ENCODE measurements at places on chromosomes 6 and 20. TPM values are rescaled to one million over a fixed set of nuclear protein-coding genes. Genes with fewer than 3 reads are reported as not detected.
A peak's percentile ranks its signal among the peaks of the same experiment; 100 is the strongest.

DNA sequence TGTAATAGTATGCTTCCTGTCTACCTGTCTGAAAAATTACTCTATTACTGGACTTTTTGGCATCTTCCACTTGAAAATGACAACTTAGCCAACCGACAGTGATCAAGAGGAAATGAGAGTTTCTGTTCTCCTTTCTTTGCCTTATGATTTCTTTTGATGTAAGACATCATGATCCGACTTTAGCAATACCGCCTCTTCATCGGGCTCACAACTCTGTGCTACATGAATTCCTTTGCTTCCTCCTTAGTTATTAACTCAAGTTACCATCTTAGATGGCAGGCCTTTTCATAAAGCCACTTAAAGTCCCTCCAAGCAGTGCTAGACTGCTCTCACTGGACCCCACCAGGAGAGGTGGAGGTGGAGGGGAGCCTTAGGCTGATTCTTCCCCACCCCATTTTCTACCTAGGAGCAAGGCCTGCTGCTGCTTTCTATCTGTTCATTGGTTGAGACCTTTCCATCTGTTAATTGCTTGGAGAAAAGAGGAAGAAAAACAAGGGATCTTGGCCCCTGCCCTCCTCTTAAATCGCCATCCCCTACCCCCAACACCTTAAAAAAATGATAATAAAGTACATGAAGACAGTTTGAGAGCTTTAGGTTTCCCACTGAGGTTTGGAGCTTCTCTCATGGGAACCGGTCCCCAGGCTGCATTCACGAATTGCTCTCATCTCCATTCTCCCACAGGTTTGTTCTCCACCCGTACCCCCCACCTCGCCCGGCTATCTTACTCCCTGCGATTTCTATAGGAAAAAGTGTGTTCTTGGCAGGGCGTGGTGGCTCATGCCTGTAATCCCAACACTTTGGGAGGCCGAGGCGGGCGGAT lies 21.6 kb upstream of the MCM3 start:
- no peak for DNase-seq
- no peak overlapping the region for H3K4me3 ChIP-seq
- H3K27ac ChIP-seq: peak overlapping the region; percentile 62
- no peaks in the 10 kb centered on the region for H3K27me3 ChIP-seq
- no peaks in the 10 kb centered on the region for H3K36me3 ChIP-seq

- H3K4me3 ChIP-seq: no peak overlapping the region
- H3K4me1 ChIP-seq: no peaks in the 10 kb centered on the region
- H3K36me3 ChIP-seq: no peaks in the 10 kb centered on the region
- no peaks in the 10 kb centered on the region for H3K27me3 ChIP-seq
Observed at GRCh38 chr6:4983322-4983721, 20.5 kb downstream of the RPP40 start.

- peaks cover 30% of the 10 kb centered on the region for H3K27me3 ChIP-seq
- no peak for DNase-seq
- H3K27ac ChIP-seq: no peak overlapping the region
- H3K4me3 ChIP-seq: peak overlapping the region; percentile 40
- H3K36me3 ChIP-seq: no peaks in the 10 kb centered on the region
Observed at GRCh38 chr20:51800060-51800871, 2.1 kb downstream of the SALL4 start.

DNA sequence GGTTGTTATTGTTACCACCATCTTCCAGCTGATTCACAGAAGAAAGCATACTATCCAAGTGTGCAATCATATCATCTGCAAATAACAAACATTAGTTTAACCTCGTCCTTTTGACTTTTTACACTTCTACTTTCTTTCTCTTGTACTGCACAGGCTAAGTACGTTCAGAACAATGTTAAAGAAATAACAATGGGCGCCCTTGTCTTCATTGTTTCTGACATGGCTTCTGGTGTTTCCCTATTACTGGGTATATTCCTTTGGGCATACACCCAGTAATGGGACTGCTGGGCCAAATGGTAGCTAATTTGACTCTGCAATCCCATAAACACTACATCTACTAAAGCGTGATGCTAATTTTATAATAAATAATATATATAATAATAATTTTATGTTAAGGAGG lies 146.7 kb downstream of the GJA10 start:
- no peak overlapping the region for H3K27ac ChIP-seq
- no peaks in the 10 kb centered on the region for H3K27me3 ChIP-seq
- no peaks in the 10 kb centered on the region for H3K4me1 ChIP-seq
- no peak for DNase-seq
- H3K4me3 ChIP-seq: no peak overlapping the region

- peaks cover 4% of the 10 kb centered on the region for H3K27me3 ChIP-seq
- no peak for DNase-seq
- no peak overlapping the region for H3K27ac ChIP-seq
- H3K4me3 ChIP-seq: no peak overlapping the region
- H3K36me3 ChIP-seq: no peaks in the 10 kb centered on the region
- peaks cover 40% of the 10 kb centered on the region for H3K4me1 ChIP-seq
Observed at GRCh38 chr6:43271944-43272343, 26.1 kb upstream of the SLC22A7 start.

GRCh38 chr6:138815221-138815620 lies 19.3 kb downstream of the ECT2L start:
- no peak overlapping the region for H3K27ac ChIP-seq
- H3K36me3 ChIP-seq: no peaks in the 10 kb centered on the region
- DNase-seq: no peak
- no peaks in the 10 kb centered on the region for H3K27me3 ChIP-seq
- H3K4me3 ChIP-seq: no peak overlapping the region

DNA sequence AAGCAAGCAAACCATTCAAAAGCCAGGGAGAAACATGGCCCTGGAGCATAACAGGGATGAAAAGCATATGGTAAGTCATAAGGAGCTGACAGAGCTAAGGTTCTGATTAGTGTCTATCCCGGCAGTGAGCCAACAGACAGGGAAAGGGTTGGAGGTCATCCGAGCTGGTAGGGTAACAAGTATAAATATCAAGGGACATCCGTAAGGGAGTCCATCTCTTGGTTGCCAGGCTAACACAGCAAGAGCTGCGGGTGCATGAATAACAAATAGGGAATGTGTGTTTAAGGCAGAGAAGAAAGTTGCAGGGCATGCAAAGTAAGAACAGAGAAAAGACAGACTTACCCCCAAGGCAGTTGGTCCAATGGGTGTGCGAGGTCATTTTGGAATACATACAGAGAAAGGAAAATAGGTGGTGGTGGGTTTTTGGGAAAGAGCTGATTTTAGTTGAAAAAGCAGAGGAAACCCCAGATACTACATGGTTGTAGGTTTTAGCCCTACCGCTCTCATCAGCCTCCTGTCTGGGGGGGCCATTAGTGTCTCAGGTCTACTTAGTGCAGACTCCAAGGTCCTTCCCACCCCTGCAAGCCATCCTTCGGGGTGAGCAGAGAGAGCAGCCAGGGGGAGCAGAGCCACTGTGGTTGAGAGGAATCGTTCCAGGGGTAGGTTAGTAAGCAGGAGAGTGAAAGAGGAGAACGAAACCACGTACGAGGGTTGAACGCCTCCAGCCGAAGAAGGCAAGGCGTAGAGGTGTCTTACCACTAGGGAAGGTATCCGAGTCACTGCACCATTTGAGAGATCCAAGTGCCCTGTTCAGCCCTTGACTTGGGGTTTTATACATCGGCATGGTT lies at the start of gene ERVFRD-1:
Gene ERVFRD-1 (minus strand): TSS at position 805 of the 848 bp plus-strand sequence. CDS start 6,415 bp downstream, outside the sequence.
- no peak within 1 kb of the TSS for H3K27ac ChIP-seq
- H3K27me3 ChIP-seq: no peaks in the 10 kb centered on the region
- H3K36me3 ChIP-seq: no peaks in the 10 kb centered on the region
- DNase-seq: peak; percentile 87
- H3K4me3 ChIP-seq: no peak within 1 kb of the TSS

DNA sequence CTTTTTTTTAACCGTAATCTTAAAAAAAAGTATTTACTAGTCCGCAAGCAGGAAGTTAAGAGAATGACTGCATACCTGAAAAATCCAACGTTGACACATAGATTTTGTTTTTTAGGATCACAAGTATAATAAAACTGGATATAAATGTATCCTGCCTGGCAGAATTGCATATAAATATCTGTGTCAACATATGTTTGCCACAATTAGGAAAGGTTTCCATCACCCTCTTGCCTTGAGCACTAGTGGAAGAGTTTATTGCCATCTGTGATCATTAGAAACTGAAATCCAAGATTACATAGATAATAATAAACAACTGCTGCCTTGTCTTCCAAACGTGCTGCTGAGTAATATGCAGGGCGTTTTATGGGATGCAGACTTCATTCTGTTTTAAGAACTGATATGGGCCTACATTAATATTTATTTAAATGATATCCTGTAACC lies 27.9 kb downstream of the PLEKHG1 start:
- H3K27ac ChIP-seq: no peak overlapping the region
- H3K36me3 ChIP-seq: no peaks in the 10 kb centered on the region
- H3K4me3 ChIP-seq: no peak overlapping the region
- no peak for DNase-seq

The YIPF3 gene
- total RNA-seq: 74.8 TPM

The VWA7 gene
- total RNA-seq: 0.40 TPM

The ADGRB3 gene
- total RNA-seq: 5.8 TPM

Measured in esophagus muscularis mucosa (tissue), 4 donors.